Left kidney (tissue), 8 donors: ENCODE measurements at places on chromosomes 7 and 10. TPM values are rescaled to one million over a fixed set of nuclear protein-coding genes. Genes with fewer than 3 reads are reported as not detected.
A peak's percentile ranks its signal among the peaks of the same experiment; 100 is the strongest.

- no peak for DNase-seq
Measured at GRCh38 chr7:117659531-117660011, 179.7 kb downstream of the CFTR start.

- DNase-seq, result no peak
Measured at GRCh38 chr7:88339195-88339922, 32.7 kb upstream of the STEAP4 start.

DNA sequence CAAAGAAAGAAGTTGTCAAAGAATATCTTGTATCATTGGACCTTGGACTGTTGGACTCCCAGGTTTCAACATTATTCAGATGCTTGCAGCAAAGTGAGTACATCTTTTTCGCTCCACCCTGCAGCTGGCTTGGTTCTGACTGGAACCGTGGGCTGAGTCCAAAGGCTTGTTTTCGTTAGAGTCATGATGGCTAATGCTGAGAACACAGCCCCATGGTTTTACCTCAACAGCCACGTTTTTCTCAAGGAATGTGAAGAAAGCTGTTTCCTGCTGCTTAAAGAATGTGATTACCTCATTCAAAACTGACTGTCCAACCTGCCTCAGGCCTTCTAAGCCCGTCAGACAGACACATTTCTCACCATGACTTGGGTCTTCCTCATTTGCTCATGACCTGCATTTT lies 69.5 kb downstream of the STEAP1B start:
- no peak for DNase-seq

- no peak for DNase-seq
Measured at GRCh38 chr7:28190077-28190710, 9.6 kb upstream of the JAZF1 start.

FGFBP3 gene
- polyA plus RNA-seq, result 3.1 TPM

- DNase-seq, result no peak
Measured at GRCh38 chr10:25641595-25641994, 292.4 kb upstream of the MYO3A start.

NPTX2 gene
- 3.7 TPM for polyA plus RNA-seq

TAS2R41 gene
- not detected for polyA plus RNA-seq

ITIH2 gene
- polyA plus RNA-seq, result 0.43 TPM

GRCh38 chr7:53437336-53437735 lies 401.9 kb downstream of the POM121L12 start:
- DNase-seq, result no peak

DNA sequence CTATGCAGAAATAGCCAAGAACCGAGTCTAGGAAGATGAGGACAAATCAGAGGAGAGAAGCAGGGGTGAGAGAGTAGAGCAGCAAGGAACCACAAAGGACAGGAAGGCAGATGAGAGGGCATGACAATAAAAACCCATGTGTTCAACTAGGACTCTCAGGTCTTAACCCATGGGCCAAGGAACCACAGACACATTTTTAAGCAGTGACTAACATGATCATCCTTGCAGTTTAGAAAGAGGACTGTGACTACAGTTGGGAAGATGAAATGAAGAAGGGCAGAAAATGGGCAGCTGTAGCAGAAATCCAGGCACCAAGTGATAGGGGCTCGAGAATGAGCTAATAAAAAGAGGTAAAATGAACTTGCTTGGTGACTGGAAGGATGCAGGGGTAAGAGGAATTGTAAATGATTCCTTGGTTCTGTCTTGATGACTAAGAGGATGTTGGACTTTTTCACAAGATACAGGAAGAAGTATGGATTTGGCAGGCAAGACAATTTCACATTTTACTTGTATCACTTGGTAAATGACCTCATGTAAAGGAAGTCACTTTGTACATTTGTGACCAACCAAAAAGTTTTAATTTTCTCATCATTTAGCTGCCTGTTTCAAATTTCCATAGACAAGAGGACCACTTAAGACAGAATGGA lies 22.8 kb downstream of the SGMS1 start:
- no peak for DNase-seq

CHAT gene
- 0.13 TPM for polyA plus RNA-seq

GRCh38 chr7:51759985-51760384 lies 443.4 kb upstream of the COBL start:
- no peak for DNase-seq

DNA sequence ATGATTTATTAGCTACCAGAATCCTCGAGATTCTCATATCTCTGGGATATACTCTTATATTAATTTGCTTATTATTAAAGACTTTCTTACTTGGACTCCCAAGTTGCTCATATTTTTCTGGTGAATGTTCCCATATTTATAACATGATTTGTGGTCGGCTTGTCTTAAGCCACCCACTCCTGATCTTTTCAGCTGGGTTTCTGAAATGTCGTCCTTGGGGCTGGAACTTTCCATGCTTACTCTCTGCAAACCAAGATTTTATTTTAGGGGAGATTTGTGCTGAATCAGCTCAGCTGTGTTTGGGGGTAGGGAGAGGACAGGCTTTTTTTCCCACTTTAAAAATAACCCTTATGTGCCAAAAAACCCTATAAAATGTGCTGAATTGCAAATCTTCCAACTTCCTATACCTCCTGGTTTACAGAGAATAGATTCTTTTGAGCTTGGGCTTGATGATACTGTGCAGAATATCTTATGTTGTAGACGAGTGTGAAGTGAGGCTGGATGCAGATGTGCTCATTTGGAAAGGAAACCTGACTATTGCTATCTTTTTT lies 162.1 kb downstream of the SND1 start:
- no peak for DNase-seq

GRCh38 chr7:11931307-11931706 lies 99.3 kb upstream of the THSD7A start:
- no peak for DNase-seq

TMEM184A gene
- polyA plus RNA-seq, result 6.1 TPM

DNA sequence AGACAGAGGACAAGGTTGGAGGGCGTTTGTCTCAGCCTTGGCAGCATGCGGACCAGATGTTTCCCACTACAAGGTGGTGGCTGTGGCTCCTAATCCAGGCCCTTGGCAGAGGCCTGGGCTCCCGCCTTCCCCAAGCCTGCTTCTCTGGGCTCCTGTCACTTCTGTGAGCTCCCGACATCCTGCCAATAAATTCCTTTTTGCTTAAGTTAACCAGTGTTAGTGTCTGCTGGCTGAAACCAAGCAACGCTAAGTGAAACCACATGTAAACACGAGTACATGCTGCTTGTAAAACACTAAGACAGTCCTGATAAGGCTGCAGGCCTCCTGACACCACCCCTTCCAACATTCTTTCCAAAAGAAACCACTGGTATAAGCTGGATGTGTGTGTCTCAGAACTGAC lies 263.6 kb upstream of the ZMIZ1 start:
- peak; percentile 80 for DNase-seq

OTUD1 gene
- polyA plus RNA-seq, result 23.8 TPM

DNA sequence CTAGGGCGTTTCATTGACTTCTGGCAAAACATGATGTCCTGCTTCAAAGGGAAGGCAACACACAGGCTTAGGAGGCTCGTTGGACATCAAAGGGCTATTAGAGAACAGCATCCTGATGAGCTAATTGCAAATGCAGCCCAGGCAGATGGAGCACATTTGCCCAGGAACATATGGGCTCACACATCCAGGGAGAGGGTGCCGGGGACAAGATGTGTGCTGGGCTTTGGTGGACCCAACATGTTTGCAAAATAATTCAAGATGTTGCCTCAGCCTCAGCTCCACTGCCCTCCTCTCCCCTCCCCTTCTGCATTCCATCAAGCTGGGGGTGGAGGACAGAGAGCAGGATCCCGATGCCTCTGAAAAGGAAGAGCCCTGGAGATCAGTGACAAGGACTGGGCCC lies 217.1 kb upstream of the ZMIZ1 start:
- DNase-seq, result no peak
